Activated naive CD4-positive, alpha-beta T cell treated with anti-CD3 and anti-CD28 coated beads for 36 hours (primary cell): ENCODE measurements at places on chromosomes 13 and 19.
A peak's percentile ranks its signal among the peaks of the same experiment; 100 is the strongest.

DNA sequence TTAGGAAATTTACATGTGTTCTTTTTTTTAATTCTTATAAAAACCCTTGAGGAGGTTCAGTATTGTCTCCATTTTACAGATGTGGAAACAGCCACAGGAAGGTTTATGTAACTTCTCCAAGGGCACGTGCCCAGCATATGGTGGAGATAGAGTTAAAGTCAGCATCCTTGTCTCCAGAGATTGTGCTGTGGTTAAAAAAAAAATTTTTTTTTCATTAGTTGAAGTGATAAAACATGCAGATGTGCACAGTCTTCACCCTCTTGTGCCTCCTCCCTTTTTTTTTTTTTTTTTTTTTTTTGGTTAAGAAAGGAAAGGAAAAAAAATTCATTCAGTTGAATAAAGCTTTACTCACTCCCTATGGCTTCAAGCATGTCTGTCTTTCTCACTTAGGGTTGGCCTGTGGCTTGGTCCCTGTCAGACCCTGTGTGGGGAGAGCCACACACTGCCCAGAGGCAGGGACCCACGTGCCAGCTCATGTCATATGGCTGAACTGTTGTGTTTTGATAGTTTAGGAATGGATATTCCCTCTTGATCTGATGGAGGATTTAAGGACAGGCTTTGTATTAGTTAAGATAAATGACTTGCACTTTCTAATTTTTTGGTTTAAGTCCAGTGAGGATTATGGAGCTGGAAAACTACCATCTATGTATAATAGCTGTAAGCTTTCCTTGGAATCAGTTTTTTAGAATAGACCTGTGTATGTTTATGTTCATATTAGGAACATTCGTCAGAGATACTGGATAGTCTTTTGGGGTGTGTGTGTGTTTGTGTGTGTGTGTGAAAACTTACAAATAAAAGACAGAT is 19.3 kb downstream of the RNASEH2B start:
- H3K4me3 ChIP-seq = no peak overlapping the region
- H3K36me3 ChIP-seq = peaks cover 21% of the 10 kb centered on the region
- no peak overlapping the region for H3K27ac ChIP-seq
- DNase-seq = no peak

GRCh38 chr19:11639245-11639601 is 41.9 kb downstream of the ZNF627 start:
- no peak for DNase-seq
- peak overlapping the region; percentile 72 for H3K4me3 ChIP-seq
- peaks cover 18% of the 10 kb centered on the region for H3K27me3 ChIP-seq

DNA sequence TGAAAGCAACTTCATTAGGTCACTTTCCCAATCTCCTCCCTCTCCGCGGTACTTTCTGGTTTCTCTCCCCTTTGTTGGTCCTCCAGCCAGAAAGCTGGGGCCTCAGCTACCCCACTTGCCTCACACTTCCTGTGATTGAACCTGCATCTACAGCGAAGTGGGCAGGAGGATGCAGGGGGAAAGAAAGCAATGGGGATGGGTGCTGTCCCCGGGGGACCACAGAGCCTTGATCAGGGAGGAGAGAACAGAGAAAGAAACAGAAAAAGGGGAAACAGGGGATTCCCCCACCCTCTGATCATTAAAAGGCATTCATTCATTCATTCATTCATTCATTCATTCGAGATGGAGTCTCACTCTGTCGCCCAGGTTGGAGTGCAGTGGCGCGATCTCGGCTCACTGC is 74.2 kb downstream of the TRPM4 start:
- H3K4me3 ChIP-seq = no peak overlapping the region
- H3K4me1 ChIP-seq = peaks cover 13% of the 10 kb centered on the region
- H3K36me3 ChIP-seq = no peaks in the 10 kb centered on the region
- H3K27me3 ChIP-seq = no peaks in the 10 kb centered on the region

DNA sequence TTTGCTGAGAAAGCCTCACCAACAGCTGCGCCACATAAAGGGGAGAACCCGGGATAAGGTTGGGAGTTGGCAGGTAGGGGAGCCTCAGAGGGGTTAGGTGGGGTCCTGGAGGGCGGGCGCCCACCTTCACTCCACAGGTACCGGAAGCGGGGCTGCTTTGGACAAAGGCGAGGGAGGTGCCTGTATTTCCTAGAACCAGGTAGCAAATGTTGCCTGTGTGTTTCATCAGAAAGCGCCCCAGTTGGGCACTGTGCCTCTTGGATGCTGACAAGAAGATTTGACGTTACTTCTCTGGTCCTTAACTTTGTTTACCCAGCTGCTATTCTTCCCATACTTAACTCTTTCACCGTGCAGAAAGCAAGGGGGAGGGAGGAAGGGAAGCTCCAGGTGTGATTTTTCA is 278.9 kb downstream of the ZNF536 start:
- H3K27ac ChIP-seq = no peak overlapping the region
- H3K36me3 ChIP-seq = no peaks in the 10 kb centered on the region
- DNase-seq = no peak
- H3K4me1 ChIP-seq = no peaks in the 10 kb centered on the region
- H3K4me3 ChIP-seq = no peak overlapping the region

DNA sequence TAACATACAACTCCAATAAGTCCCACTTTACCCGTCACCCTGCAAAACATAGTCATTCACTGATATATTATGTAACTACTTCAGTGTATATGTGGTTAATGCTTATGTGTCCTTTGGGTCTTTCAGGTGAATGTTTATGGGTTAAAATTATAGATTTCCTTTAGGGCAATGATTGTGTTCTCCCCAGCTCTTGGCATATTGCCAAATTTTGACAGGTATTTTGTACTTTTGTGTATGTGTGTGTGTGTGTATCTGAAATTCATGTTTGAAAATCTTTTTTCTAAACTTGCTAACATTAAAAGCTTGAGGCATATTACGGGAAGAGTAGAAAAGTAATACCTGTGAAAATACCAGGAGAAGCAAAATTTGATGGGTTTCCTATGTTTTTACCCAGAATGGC is 8.2 kb downstream of the CDK8 start:
- H3K4me1 ChIP-seq = peaks cover 39% of the 10 kb centered on the region
- H3K36me3 ChIP-seq = peaks cover 5% of the 10 kb centered on the region
- H3K27me3 ChIP-seq = no peaks in the 10 kb centered on the region

DNA sequence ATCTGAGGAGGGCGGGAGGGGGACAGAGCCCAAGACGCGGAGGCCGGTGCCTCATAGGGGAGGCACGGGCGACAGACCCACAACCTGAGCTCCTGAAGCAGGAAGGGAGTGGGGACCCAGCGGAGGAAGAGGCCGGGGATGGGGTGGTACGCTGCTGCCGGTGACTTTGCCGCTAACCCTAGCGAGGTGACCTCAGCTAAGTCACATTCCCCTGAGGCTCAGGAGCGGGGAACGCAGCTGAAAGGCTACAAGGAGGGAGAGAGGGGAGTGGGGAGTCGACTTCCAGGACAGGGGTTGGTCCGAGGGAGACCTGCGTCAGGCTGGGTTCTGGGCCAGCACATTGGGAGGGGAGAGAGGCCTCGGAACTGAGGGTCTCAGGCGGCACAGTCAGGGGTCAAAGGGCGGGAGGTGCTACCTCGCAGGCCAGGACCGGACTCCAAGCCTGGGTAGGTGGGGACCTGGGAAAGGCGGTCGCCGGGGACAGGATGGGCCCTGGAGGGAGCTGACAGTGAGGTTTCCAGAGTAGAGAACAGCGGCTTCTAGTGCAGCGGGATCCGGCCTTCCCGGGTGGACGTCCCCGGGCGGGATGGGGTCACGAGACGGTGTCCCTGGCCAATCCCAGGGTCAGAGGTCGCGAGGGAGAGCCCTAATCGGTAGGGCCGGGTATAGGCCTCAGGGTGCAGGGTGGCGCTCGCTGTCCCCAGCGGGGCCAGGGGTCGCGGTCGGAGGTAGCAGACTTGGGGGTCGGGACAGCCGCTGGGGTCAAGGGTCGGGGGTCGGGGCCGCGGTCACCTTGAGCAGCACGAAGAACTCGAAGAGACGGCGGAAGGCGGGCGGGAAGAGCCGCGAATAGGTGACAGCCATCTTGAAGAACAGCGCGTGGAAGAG is 699 bp downstream of the TMEM259 start:
- H3K4me1 ChIP-seq = peaks cover 45% of the 10 kb centered on the region
- peak overlapping the region; percentile 95 for H3K4me3 ChIP-seq

GRCh38 chr19:6253954-6254733 is 25.6 kb downstream of the MLLT1 start:
- peaks cover 18% of the 10 kb centered on the region for H3K36me3 ChIP-seq
- no peak overlapping the region for H3K4me3 ChIP-seq
- no peaks in the 10 kb centered on the region for H3K27me3 ChIP-seq
- H3K27ac ChIP-seq = no peak overlapping the region
- no peak for DNase-seq
- H3K4me1 ChIP-seq = peaks cover 37% of the 10 kb centered on the region

DNA sequence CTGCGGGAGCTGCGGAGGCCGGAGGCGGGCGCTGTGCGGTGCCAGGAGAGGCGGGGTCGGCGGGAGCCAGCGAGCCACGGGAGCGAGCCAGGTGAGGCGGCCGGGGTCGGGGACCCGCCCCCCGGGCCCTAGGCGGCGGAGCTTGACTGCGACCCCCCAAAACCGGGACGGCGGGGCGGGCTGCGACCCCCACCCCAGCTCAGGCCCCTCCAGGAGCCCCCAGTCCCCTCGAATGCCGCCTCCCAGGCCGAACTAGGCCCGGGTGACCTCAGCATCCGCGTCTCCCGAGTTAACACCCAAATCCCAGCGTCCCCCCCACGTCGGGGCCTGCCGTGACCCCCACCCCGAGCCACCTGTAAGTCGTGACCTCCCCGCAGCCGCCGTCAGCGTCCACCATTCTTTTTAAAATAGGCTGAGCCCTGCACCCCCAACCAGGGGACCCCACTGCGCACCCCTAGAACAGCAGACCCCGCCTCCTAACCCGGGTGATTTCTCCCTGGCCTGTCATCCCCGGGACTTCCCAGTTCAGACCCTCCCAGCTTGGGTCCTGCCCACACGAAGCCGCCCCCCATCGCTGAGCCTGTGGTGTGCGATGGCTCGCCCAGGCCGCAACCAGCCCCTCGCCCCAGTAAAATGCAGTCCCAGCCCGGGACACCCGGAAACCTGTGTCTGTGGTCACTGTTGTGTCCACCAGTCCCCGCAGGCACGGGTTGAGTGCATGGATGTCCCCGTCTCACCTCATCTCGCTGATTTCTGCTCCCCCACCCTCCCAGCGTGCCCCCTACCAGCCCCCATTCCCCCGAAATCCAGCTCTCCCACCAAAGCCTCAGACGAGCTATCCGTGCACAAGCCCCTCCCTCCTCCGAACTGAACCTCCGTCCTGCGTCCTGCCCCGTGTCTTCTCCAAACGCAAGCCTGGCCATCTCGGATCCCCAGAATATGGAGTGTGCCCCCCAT is 551 bp downstream of the FZR1 start:
- peaks cover 10% of the 10 kb centered on the region for H3K36me3 ChIP-seq
- H3K4me3 ChIP-seq = peak overlapping the region; percentile 90
- H3K4me1 ChIP-seq = peaks cover 36% of the 10 kb centered on the region

- H3K27me3 ChIP-seq = no peaks in the 10 kb centered on the region
- H3K27ac ChIP-seq = no peak overlapping the region
- H3K4me3 ChIP-seq = no peak overlapping the region
- DNase-seq = no peak
- no peaks in the 10 kb centered on the region for H3K4me1 ChIP-seq
Measured at GRCh38 chr13:44416301-44416700, 42.7 kb downstream of the SERP2 start.

DNA sequence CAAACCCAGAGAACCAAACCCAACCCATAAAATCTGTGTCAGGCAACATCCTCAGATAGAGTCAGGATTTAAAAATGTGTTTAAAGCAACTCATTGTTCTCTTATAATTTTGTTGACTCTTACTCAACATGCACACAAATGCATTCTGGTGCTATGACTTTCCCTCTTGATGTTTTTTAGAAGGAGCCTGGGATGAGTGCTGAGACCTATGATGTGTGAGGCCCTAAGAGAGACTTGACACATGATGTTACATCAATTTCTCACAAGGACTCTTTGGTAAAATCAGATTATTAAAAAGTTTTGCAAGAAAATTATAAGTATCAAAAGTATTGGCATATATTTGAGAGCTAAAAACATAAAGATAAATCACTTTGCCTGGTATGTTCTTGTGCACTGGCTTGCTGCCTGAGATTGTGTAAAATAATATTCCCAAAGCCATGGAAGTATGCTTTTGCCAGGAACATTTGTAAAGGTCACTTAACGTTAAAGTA is 173.9 kb downstream of the DCLK1 start:
- no peak overlapping the region for H3K27ac ChIP-seq
- H3K4me1 ChIP-seq = no peaks in the 10 kb centered on the region
- H3K27me3 ChIP-seq = no peaks in the 10 kb centered on the region
- H3K4me3 ChIP-seq = no peak overlapping the region
- H3K36me3 ChIP-seq = no peaks in the 10 kb centered on the region

GRCh38 chr13:48570216-48570828 is 37.4 kb upstream of the RCBTB2 start:
- DNase-seq = no peak
- no peak overlapping the region for H3K4me3 ChIP-seq
- no peak overlapping the region for H3K27ac ChIP-seq

DNA sequence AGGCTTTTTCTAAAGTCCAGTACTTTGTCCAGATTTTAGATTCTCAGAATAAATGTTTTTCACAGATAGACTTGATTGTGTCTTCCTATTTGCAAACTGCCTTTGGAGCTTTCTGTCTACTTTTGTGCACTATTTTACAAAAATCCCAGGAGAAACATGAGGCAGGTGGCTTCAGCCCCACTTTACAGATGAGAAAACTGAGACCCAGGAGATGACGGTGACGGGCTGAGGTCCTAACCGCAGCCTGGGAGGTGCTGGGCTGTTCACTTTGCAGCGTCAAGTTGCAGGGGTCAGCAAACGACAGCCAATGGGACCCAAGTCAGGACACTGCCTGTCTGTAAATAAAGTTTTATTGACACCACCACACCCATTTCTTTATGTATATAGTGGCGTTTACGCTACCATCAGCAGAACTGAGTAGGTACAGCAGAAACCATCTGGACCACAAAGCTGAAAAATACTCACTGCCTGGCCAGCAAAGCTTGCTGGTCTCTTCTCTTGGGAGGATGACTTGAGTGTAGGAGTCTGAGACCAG is 6.8 kb upstream of the KDM4B start:
- no peak overlapping the region for H3K27ac ChIP-seq
- H3K27me3 ChIP-seq = no peaks in the 10 kb centered on the region
- DNase-seq = no peak

- no peak overlapping the region for H3K4me3 ChIP-seq
- H3K27me3 ChIP-seq = peaks cover 15% of the 10 kb centered on the region
- H3K36me3 ChIP-seq = no peaks in the 10 kb centered on the region
- no peak overlapping the region for H3K27ac ChIP-seq
- peaks cover 7% of the 10 kb centered on the region for H3K4me1 ChIP-seq
Measured at GRCh38 chr13:33202644-33203169, 82.8 kb downstream of the STARD13 start.

- peak overlapping the region; percentile 98 for H3K4me3 ChIP-seq
- H3K36me3 ChIP-seq = peaks cover 12% of the 10 kb centered on the region
- H3K27me3 ChIP-seq = no peaks in the 10 kb centered on the region
- peak overlapping the region; percentile 95 for H3K27ac ChIP-seq
- H3K4me1 ChIP-seq = peaks cover 32% of the 10 kb centered on the region
- no peak for DNase-seq
Measured at GRCh38 chr19:16184665-16185122, 516 bp upstream of the FAM32A start.

DNA sequence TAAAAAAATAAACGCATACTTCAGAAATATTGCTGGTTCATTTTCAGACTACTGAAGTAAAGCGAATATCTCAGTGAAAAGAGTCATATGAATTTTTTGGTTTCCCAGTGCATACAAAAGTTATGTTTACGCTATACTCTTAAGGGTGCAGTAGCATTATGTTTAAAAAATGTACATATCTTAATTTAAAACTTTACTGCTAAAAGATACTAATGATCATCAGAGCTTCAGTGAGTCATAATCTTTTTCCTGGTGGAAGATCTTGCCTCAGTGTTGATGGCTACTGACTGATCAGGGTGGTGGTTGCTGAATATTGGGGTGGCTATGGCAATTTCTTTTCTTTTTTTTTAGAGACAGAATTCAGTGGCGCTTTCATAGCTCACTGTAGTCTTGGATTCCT is 48.9 kb downstream of the NDFIP2 start:
- DNase-seq = no peak
- H3K36me3 ChIP-seq = peaks cover 16% of the 10 kb centered on the region
- H3K4me1 ChIP-seq = peaks cover 26% of the 10 kb centered on the region
- no peak overlapping the region for H3K27ac ChIP-seq
